ENCODE measurements at places on chromosomes 2 and 18.

DNA sequence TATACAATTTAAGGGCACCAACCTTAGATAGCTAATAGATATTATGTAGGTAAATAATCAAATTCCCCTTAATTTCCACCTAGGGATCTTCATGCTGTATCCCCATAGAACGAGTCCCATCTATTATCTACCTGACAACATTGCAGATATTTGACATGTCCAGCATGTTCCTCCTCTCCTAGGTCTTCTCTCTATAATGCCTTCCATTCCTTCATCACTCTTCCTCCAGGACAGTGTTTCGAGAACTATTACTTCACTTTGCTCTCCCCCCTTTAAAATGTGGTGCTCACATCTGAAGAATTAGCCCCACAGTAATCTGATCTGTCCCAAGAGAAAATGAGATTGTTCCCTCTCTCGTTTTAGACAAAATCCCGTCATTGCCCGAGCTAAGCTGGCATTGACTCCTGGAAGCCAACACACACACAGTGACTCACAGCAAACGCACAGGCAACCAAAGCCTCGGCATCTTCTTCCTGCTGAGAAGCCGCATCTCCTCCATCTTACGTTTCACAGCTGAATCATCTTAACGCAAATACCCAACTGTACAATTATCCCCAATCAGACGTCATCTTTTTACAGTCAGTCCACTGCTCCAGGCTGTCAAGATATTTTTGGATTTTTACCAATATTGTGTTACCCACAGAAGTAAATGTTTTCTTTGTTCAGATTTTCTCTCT, 162.9 kb upstream of the AGAP1 start:
- DNase-seq: no peak

GRCh38 chr2:152330235-152330866, 4.6 kb upstream of the FMNL2 start:
- no peak for DNase-seq

DNA sequence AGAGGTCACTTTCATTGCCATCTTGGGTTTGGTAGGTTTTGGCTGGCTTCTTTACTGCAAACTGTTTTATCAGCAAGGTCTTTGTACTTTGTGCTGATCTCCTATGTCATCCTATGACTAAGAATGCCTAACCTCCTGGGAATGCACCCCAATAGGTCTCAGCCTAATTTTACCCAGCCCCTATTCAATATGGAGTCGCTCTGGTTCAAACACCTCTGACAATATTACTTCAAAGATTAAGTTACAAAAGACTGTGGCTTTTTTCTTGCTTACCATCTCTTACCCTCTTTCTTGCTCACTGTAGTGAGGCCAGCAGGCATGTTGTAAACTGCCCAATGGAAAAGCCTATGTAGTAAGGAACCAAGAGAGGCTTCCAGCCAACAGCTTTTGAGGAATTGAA, 17.9 kb upstream of the RGPD8 start:
- DNase-seq: no peak

- no peak for DNase-seq
Observed at GRCh38 chr18:48575301-48575657, 36.4 kb downstream of the CTIF start.

DNA sequence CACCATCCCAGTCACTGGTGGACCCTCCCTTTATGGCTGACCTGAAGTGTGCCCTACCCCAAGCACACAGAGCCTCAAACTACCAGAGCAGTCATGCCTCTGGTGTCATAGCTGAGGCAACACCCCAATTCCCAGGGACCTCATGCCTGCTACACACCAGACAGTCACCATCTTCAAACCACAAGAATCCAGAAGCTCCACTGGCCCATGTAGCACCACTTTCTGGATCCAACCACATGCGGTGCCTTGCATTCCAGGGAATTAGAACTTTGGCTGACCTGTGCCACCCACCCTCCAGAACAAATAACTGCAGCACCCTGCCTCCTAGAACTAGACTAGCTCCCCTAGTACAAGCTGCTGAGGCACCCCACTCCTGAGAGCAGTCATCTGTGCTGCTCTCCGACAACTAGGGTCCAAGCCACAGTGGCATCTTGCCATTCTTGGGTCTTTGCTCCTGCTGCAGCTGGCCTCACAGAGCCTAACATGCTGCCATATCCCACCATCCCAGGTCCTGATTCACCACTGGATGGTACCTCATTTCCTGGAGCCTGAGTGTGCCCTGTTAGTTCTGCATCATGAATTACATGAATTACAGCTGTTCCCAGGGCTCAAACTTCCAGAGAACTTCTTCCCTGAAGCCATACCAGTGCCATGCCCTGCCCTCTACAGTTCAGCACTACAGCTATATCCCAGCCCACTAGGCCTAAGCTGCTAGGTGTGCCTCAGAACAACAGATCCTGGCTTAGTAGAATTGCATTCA, 243.8 kb upstream of the CHST9 start:
- DNase-seq: no peak

- no peak for DNase-seq
Observed at GRCh38 chr18:75162467-75162866, 46.5 kb downstream of the PTGR3 start.

GRCh38 chr2:211837206-211837605, 701.4 kb downstream of the ERBB4 start:
- DNase-seq: no peak

DNA sequence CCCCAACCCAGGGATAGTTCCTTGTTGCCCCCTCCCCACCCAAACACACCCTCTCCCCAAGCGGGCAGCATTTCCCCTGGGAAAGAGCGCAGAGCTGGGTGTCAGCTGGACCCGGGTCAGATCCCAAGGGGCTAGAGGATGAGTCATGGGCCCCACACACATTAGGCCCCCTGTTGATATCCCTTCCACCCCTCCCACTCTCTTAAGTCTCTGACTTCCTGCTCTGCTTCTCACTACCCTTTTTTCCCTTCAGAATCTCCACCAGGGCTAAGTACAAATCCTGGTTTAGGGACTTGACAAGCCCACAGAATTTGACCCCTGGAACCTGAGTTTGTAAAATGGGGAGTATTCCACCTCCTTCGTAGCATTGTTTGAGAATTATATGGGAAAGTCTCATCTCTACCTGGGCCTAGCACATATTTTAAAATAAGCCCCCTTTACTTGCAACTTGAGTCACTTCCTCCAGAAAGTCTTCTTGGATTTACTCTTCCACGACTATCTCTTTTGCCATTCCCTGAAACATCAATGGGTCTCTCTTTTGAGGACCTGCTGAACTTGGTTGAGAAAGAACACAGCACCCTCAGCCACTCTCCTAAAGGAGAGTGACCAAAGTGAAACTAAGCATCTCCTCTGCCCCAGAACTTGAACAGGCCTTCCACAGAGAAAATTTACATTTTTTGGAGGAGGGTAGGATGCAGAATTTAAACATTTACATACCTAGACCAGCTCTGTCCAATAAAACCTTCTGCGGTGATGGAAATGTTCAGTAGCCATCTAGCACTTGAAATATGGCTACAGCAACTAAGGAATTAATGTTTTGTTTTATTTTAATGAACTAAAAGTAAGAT, 4.7 kb downstream of the RTKN start:
- DNase-seq: no peak

DNA sequence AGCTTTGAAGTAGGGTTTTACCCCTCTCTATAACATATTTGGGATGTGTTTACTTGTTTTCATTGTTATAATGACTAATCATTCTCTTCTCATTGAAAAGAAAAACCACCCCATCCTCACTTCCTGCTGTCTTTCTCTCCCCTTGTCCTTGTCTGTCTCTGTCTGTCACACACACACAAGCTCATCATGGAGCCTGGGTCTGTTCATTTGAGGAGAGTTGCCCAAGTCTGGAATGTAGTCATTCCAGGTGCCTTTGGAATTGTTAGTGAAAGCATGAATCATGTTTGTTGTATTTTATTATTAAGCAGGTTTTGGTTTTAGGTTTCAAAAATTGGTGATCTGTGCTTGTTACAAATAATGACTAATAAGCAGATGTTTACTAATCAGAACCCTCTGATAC, 133.5 kb upstream of the IL1R2 start:
- DNase-seq: no peak

DNA sequence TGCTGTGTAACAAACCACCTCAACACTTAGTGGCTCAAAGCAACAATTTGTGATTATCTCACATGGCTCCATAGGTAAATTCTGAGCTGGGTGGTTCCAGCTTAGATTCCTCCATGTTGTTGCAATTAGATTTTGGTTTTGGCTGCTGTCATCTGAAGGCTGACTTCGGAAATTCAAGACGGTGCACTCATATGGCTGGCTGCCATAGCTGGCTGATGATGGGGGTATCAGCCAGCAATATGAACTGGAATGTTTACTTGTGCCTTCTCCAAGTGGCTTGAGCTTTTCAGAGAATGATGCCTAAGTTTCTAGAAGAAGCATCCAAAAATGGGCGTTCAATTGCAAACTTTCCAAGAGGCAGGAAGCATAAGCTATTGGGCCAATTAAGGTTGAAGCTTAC, 213.1 kb downstream of the GCA start:
- no peak for DNase-seq

DNA sequence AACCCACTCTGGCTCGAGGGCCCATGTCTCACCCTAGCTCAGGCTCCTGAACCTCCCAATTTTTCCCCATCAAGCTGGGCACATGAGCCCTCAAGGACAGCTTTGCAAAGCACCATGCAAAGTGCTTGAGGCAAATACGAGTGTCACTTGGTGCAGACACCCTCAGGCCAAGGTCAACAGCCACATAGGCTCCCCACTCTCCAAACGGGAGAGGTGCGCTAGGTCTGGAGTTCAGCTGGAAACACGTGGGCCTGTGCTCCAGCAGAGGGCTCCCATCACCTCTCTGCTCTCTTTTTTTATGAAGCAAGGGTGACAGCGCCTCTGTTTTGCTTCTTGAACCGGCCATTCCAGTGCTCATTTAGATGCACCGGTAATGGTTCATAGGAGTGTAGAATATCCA, 11.9 kb upstream of the ARHGAP25 start:
- no peak for DNase-seq

GRCh38 chr2:205161156-205161839, 521.0 kb upstream of the NRP2 start:
- DNase-seq: no peak

GRCh38 chr2:169001116-169001815, 29.9 kb downstream of the ABCB11 start:
- DNase-seq: no peak

GRCh38 chr2:128422571-128422970, 103.9 kb upstream of the HS6ST1 start:
- no peak for DNase-seq

DNA sequence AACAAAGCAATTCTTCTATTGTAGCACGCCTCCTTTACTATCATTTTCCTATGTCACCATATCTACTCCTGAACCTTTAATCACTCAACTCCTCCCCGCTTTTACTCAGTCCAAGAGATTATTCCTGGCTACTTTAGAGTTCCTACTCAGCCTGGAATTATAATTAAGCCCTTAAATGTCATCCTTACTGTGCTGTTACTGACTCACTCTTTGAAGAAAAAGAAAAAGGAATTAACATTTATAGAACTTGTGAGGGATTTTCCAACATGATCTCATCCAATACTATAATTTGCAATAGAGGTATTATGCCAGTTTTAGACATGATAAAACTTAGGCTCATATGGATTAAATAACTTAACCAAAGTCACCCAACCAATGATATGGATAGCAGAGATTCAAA, 61.7 kb downstream of the CCDC88A start:
- no peak for DNase-seq

DNA sequence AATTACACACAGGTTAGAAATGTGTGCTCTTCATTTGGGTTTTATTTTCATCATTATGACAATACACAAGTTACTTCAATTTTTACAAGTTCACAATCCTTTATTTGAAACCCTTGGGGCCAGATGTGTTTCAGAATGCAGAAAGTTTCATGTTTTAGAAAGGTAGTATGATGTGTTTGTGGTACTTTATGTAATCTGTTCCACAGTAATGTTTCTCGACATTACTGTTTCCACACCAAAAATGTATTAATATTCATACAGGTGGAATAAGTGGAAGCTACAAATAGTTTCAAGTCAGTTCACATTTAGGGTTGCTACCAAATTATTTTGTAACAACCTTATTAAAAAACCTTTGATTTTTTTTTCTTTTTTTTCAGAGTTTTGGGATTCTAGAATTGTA, 10.4 kb downstream of the UBE2E3 start:
- DNase-seq: no peak

GRCh38 chr18:42475157-42475556, 520.1 kb downstream of the PIK3C3 start:
- DNase-seq: no peak

- DNase-seq: no peak
Observed at GRCh38 chr2:191912764-191913163, 65.9 kb upstream of the CAVIN2 start.

DNA sequence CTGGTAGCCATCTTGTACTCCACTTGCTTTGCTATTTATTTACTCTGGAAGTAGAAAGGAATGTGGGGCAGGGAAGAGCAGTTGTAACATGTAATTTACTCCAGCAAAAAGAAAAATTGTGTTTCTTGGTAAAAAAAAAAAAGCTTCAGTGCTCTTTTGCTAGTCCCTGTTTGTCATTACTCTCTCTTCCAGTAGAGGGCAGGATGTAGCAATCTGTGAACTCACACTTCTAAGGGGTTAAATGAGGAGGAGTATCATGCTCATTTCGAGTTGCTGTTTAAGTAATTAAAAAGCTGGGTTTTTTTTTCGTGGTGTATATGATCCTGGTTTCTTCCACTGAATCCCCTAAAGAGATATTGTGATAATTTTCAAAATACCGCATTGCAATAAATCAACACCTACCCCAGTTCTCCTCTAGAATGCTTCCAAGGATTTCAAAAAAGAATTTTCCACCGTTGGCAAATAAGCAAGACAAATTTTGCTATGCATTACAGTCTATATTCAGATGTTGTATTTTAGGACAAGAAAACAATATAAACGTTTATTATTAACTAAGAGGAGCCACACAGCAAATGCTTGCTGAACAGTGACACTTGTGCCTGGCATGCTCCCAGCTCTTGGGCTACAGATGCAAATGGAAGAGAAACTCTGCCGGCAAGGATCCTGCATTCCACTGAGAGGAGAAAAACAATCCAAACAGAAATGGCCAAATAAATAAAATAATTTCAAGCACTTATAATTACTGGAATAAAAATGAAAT, 261.6 kb downstream of the ASXL3 start:
- DNase-seq: peak; percentile 68

DNA sequence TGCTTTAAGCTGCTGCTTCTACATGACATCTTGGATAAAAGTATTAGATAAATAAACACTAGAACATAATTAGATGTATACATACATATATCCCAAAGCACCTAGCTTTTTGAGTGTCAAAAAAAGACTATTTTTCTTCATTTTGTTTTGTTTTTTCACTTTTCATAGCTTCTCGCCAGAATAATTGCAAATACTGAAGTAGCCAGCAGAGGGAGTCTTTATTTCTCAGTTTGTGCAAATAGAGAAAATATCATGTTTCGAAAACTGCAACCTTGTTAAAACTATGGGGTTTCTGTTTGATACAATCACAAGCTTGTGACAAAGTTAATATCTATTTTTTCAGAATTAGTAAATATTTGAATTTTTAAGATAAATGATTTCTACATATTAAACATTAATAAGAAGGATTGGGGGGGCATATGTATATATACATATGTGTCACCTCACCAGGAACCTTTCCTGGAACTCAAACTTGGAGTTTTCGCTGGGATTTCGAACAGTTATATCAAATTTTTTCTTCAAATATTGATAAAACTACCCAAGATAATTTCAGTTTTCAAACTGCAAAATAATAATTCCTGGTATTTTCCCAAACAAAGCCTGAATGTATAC, 61.0 kb downstream of the GRB14 start:
- DNase-seq: peak; percentile 19

Measured in NCI-H2171 (cell line).